ENCODE measurements at places on chromosomes 12 and 14. TPM values are rescaled to one million over a fixed set of nuclear protein-coding genes. Genes with fewer than 3 reads are reported as not detected.

Gene APOF
- not detected for total RNA-seq

- no peak for DNase-seq
- no peak overlapping the region for H3K4me3 ChIP-seq
- no peaks in the 10 kb centered on the region for H3K27me3 ChIP-seq
- H3K4me1 ChIP-seq, result no peaks in the 10 kb centered on the region
These were observed 104.8 kb downstream of the UNC79 start for GRCh38 chr14:93535537-93535936.

Gene NGB
- not detected for total RNA-seq

DNA sequence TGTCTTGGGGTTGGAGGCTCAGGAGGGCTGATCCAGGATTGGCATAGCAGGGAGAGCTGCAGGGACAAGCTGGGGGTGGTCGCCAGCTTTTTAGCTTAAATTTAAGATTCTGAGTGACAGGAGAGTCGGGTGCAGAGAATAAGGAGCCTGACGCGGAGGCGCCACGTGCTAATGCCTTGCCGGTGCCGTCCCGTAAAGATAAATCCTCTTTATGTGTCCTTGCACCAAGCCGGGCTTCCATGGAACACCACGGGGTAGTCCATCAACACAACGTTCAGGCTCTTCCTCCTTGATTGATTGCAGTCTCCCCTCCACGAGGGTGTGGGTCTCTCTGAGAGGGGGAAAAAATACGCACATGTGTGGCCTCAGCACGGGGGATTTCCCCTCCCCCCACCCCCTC lies 3.9 kb downstream of the DLK1 start:
- H3K27ac ChIP-seq, result no peak overlapping the region
- DNase-seq, result no peak
- peaks cover 55% of the 10 kb centered on the region for H3K27me3 ChIP-seq
- no peak overlapping the region for H3K4me3 ChIP-seq

GRCh38 chr14:105924951-105925591 lies 398.7 kb downstream of the TMEM121 start:
- H3K4me1 ChIP-seq, result no peaks in the 10 kb centered on the region
- no peaks in the 10 kb centered on the region for H3K27me3 ChIP-seq
- no peak overlapping the region for H3K4me3 ChIP-seq

Gene MYF5
- not detected for total RNA-seq
